Stimulated activated naive CD4-positive, alpha-beta T cell treated with Interleukin-2 at 50 U/mL for 16 hours (primary cell): ENCODE measurements at places on chromosomes 1 and 21.

- DNase-seq, result no peak
These were observed 55.5 kb upstream of the TRAPPC10 start for GRCh38 chr21:43956670-43957035.

DNA sequence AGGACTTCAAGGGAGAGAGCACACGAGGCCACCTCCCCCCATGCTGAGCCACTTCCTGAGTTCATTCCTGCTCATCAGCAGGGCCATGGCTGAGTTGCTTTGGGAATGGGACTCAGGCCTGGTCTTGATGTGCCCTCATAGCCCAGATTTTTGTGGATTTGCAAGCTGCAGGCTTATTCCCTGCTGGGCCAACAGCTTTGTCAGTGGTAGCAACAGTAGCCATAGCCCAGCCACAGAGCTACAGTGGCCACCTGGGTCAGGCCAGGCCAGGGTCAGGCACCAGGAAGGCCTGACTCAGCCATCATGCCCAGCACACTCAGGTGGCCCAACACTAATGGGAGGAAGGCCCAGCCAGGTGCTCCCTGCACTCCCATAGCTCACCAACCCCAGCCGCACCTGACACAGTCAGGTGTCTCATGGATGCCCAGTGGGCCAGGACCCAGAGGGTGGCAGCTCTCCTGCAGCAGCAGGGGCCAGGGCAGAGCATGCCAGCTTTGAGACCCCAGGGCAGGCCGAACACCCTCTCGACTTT is 33.5 kb downstream of the EPHA2 start:
- no peak for DNase-seq

- no peak for DNase-seq
These were observed 111.6 kb downstream of the COLGALT2 start for GRCh38 chr1:183925947-183926346.

- DNase-seq, result no peak
These were observed 14.6 kb downstream of the AJAP1 start for GRCh38 chr1:4668743-4669700.

DNA sequence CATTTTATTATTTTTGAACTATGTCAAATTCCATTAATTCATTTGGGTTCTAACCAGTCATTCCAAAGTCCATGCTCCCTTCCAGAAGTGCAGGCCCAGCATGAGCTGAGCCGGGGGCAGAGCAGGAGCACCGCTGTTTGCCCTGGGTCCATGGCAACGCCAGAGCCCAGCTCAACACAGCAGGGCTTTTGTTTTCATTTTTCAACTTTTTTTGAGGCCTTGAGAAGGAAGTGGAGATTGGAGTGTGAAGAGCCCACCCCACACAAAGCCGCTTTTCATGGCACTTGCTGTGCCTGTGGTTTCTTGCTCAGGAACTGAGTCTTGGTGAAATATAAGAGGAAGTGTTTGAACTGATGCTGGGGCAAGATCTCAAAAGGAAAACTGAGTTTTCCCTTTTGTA is 13.2 kb upstream of the PRMT2 start:
- DNase-seq, result no peak

- no peak for DNase-seq
These were observed 277.1 kb downstream of the AJAP1 start for GRCh38 chr1:4931486-4931885.

DNA sequence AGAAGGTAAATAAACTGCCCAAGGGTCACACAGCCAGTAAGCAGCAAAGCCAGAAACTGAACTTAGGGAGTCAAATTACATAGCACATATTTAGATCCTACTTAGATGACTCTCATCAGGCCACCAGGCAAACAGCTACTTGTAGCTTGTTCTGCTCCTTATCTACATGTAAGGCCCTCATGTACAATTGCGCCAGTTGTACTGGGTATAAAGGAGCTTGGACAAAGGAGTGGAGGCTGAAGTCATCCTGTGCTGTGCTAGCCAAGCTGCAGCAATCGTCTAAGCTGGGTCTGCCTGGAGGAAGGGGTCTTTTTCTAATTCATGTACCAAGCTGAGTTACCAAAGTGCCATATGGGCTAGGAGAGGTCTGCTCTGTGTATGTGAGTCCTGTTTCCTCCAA is 12.8 kb downstream of the ETNK2 start:
- no peak for DNase-seq

DNA sequence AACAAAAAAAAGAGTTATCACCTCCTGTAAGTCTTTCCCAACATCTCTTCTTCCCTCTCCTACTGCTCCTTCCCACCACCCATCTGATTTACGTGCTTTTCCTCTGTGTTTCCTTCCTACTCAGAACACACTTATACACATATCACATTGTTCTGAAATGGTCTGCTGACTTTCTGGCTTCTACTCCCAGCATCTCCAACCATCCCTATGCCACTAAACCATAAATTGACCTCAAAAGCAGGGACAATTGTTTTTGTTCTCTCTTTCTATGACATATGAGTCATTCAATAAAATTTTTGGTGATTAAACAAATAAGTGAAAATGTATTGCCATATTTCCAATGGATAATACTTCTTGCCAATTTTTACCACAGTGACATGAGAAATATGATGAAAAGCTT is 8.2 kb downstream of the GOLPH3L start:
- DNase-seq, result no peak

DNA sequence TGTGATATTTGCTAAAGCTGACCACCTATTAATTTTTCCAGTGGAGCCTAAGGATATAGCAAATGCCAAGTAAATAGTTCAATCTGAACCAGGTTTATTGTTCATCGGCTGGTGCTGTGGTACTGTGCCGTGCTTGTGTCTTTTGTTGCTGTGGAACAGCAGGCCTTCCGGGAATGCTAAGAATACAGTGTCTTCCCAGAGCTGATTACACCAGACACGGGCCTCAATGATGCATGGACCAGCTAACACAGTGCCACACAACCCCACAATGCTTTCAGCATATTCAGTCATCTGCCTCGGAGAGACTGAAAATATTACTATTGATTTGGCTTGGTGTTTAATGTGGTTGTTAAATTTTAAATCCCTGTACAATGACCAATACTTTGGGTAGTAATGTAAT is 415.4 kb downstream of the PTBP2 start:
- DNase-seq, result no peak

DNA sequence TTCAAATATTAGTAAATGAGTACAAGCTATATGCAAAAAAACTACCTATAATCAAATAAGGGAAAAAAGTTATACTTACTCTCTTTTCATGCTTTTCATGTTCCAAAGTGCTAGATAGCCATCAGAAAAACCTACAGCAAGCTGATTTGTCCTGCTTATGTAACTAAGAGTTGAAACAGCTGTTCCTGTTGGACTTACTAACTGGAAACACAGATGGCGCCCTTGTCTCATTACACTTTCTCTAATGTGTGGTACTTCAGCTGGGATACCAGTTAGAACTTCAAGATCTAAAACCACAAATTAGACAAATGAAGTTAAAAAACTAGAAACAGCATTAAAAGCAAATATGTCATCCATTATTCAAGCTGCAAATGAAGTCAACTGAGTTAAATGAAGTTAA is 24.3 kb downstream of the AHCTF1 start:
- DNase-seq, result no peak

DNA sequence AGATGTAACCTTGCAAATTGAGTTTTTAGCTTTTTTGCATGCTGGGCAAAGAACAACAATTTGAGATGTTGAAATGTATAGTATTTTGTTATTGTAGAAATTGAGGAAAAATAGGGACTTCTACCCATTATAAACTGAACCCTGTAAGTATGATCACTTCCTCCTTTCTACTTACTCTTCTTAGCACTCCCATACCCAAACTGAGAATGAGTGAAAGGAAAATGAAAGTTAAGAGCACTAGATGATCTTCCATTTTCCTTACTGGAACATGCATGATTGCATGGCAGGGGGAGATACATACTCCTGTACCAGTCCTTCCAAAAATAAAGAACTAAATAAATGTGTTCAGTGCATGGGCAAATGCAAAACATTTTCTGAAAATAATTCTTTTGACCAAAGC is 107.4 kb upstream of the KIAA1614 start:
- DNase-seq, result no peak

- no peak for DNase-seq
These were observed 363.2 kb downstream of the OMA1 start for GRCh38 chr1:58183286-58183685.

GRCh38 chr1:64484651-64485050 is 14.7 kb downstream of the CACHD1 start:
- no peak for DNase-seq
